ENCODE measurements at places on chromosomes 13 and 19.

DNA sequence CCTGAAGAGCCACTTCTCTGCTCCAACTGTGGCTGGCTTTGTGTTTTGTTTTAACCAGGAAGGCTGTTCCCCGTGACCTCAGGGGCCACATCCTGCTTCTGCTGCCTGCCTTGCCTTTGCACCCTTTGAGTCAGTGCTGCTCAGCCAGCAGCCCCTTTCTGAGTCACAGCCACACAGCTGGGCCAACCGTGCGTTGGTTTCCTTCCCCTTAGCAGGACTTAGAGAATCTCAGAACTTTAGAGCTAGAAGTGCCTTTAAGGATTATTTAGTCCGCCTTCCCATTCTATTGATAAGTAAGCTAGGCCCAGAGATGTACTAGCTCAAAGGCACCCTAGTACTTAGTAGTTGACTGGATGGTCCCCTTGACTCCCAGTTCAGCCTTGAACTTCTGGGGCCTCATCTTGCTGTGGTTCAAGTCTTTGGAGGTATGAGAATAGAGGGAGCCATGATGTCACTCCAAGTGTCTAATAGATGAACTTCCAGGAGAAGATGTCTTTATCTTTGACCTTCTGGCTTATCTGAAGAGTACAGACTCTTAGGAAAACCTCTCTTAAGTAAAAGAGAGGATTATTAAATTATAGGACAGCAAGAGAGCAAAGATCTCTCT lies 8.0 kb downstream of the RGCC start:
- DNase-seq = no peak

GRCh38 chr19:45009625-45010255 lies 8.5 kb downstream of the RELB start:
- no peak for DNase-seq

GRCh38 chr13:25177636-25178035 lies 5.5 kb upstream of the AMER2 start:
- no peak for DNase-seq

DNA sequence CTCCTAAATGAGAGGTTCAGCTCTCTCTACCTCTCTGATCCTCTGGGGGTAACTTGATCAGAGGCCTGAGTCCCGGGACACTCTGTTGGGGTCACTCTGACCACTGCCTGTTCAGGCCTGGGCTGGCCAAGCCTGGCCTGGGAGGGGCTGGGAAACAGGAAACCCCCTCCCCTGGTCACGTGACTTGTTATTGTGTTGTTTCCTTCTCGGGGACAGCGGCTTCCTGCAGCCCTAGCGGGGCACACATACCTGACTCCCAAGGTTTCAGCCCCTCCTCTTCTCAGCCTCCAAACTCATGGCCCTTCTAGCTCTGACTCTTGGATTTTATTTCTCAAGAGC lies at the start of gene USHBP1:
TSS of gene USHBP1 (minus strand) at position 105 of the 339 bp plus-strand sequence. CDS start 446 bp downstream, outside the sequence.
- DNase-seq = no peak

DNA sequence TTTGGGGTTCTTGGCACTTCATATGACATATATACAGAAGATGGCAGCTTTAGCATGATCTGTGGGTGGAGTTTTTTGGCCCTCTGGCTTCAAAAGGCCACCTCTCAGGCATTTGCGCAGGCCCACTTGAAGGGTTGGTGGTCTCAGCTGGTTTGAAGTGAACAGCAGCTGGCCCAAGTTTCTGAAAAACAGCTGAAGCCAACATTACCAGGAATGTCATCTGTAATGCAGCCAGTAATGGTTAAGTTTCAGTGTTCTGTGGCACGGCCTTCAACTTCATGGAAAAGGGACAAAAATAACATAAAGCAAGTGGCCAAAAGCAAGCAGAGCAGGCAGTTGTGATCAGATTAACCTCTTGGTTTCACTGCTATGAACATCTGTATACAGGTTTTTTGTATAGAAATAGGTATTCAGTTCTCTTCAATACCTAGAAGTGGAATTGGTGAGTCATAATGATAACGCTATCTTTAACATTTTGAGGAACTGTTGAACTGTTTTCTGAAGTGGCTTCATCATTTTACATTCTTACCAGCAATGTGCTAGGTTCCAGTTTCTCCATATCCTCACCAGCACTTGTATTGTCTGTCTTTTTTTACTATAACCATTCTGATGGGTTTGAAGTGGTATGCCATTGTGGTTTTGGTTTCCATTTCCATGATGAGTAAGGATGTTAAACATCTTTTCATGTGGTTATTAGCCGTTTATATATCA lies 245.4 kb downstream of the SHISA2 start:
- DNase-seq = no peak

DNA sequence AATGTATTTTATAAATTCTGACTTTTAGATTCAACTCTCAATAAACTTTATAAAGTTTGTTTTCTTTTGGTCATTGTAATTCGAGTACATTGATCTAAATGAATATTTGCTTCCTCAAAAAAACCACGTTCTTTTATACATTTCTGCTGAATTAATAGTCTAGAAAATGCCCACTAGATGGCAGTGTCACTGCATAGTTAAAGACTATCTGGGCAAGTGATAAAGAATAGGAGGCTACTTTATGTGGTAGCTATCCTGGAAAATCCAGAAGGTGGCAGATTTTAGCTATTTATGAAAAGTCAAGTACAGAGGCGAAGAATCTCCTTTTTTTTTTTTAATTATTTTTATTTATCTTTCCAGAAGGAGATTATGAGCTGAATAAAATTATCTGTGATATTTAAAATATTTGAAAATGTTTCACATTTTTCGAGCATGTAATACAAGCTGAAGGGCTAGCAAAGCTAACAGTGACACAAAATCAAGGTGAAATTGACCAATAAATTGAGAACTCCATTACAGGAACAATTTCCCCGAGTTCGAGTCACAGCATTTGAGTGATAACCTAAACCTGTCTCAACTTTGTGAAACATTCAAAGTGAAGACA lies 221.8 kb downstream of the OLFM4 start:
- DNase-seq = no peak

DNA sequence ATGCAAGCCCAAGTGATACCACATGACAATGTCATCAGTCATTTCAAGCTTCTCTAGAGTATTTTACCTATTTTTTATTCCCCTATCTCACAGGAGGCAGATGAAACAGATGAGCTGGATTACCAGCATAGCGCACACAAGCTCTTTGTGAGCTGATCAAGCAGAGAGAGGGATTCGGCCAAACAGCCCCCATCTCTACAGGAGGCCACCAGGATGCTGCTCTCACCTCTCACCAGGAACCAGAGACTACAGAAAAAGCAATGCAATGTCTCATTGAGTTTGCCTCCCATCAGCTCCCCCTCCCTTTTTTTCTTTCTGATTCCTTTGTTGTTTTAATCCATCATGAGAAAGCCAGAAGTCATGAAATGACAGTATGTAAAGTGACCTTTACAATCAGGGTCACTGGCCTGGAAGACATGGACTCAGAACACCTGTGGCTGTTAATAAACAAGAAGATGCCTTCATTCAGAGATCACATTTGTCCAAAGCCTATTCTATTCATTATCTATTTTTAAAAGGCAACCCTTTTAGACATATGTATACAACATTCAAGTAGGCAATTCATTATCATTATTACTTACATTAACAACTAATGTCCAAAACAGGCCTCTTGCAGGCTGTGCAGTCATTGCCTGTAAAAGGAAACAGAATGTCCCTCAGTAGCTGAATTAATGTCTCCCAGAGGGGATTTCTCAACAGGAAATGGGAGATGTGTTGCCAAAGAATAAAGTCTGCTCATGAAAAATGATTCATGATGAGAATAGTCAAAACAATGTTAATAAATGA lies 656.6 kb downstream of the TBC1D4 start:
- no peak for DNase-seq

DNA sequence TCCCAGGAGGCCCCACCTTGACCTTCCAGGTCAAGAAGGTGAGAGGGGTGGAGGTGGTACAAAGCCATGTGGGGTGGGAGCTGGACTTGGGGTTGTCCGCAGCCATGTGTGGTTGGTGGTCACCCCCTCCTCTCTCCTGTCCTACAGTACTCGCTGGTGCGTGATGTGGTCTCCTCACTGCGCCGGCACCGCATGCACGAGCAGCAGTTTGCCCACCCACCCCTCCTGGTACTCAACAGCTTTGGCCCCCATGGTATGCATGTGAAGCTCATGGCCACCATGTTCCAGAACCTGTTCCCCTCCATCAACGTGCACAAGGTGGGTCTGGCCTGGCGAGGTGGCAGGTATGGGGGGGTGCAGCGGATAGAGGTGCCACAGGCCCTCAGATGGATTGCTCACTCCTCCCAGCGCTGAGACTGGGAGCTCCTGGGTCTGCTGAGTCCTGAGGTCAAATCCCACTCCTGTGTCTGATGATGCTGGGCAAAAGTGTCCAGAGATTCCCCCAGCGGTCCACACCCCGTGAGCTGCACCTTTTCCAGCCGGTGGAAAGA lies 1.7 kb downstream of the PPAN start:
- no peak for DNase-seq

DNA sequence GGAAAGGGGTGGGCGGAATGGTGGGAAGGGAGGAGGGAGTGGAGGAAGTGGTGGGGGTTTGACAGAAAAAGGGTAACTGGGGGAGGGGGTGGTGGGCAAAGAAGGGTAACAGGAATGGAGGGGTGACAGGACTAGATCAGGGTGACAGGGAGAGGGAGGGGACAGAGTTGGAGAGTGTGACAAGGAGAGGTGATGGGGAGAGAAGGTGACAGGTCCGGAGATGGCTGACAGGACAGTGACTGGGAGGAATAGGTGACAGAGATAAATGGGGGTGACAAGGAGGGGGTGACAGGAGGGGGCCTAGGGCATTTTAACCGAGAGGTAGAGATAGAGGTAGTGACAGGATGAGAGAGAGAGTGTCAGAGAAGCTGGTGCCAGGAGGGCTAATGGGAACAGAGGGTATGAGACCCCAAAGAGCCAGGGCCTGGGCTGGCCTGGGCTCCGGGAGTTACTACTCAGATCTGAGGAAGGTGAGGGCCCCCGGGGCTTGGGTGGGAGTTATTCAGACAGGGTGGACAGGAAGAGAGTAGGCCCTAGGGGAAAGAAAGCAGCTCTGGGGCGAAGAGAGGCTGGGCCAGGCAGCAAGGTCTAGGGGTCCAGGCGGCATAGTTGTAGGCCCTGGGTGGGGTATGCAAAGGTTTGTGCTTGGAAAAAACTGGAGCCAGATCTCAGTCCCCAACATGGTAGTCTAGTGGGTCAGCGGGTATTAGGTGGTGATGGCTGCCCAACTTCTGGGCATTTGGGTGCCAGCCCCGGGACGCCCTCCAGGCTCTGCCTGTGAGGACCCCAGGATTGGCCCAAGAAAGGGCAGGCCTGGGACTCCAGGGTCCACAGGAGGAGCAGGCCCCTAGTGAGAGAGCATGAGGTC lies 660 bp downstream of the CIC start:
- DNase-seq = no peak

DNA sequence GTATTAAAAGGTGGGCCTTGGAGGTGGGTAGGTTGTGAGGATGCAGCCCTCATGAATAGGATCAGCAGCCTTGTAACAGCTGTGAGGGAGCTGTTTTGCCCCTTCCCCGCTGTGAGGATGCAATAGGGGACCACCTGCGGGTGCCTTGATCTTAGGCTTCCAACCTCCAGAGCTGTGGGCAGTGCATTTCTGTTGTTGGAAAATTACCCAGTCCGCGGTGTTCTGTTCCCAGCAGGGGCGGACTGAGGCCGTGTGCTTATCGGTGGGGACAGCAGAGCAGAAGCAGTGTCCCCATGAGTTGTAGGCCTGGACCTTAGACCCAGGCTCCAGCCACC lies 54.8 kb upstream of the TEX29 start:
- no peak for DNase-seq

DNA sequence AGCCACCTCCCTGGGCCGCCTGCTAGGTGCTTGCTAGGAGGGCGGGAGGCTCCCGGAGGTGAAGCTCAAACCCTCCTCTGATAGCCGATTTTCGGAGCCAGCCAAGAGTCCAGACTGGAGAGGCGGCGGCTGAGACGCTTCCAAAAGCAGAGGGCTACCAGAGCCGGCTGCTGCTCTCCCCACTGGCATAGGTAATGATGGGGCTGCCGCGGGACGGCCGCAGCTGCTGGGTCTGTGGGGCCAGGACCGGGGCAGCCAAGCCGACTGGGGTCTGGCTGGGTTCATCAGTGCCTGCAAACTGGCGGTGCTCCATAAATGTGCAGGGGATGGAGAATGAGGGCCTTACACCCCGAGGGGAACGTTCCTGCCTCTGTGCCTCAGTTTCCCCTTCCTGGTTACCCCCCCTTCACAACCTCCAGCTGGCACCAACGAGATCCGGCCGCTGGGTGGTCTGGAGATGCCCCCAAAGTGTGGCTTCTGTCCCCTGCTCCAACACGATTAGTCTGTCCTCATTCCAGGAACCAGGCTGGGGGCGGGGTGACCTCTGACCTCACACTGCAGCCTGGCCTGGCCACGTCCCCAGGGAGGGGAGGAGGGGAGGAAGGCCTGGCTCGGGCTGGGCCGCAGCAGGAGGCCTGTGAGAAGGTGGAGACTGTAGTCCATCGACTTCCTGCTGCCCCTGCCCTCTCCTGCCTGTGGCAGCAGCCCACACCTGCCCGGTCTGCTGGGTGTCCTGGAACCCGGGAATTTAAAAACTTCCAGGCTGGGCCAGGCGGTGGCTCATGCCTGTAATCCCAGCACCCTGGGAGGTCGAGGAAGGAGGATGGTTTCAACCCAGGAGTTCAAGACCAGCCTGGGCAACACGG lies 3.8 kb upstream of the WDR18 start:
- DNase-seq = no peak

GRCh38 chr19:43690890-43691289 lies 20.9 kb upstream of the PLAUR start:
- no peak for DNase-seq

DNA sequence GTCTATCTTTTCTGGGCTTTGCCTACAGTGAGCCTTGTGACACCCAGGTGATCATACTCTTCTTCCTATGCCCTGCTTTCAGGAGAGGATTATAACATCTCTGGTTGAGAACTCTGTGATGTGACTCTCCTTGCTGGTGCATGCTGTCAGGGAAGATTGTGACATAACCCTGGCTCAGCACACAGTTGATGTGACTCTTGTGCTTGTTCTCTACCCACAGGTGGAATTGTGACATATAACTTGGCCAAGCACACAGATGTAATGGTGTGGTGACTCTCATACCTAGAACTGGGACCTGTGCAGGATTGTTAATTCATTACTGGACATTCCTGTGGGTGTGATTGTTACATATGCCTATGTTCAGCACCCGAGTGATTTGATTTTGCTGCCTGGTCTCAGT lies 21.7 kb upstream of the ZNF254 start:
- DNase-seq = no peak

Data from activated CD8-positive, alpha-beta memory T cell treated with anti-CD3 and anti-CD28 coated beads for 48 hours (primary cell).